Effector memory CD4-positive, alpha-beta T cell (primary cell): ENCODE measurements at places on chromosomes 6 and 20.

DNA sequence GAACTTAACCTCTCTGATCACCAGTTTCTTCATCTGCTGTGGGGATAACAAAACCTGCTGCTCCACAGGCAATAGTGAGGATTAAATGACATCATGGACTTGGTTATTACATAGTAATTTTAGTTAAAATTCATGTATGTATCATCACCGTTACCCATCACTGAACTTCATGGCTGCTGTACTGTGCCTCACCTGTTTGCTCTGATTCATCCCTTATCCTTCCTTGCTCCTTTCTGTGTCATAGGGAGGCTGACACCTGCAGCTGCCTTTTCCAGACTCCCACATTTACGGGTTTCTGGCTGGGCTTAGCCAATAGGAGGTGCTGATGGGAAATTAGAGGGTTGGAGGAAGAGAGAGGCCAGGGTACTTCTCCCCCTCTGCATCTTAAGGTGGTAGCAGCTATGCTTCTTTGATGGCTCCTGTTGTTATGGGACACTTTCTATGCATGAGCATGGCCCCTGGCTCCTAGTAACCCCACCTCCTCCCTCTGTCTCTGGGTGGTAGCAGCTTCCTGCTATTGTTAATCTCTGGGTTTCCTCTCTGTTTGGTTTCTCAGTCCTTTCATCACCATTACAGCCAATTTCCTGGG, 332.1 kb downstream of the DHX35 start:
- no peak for DNase-seq

DNA sequence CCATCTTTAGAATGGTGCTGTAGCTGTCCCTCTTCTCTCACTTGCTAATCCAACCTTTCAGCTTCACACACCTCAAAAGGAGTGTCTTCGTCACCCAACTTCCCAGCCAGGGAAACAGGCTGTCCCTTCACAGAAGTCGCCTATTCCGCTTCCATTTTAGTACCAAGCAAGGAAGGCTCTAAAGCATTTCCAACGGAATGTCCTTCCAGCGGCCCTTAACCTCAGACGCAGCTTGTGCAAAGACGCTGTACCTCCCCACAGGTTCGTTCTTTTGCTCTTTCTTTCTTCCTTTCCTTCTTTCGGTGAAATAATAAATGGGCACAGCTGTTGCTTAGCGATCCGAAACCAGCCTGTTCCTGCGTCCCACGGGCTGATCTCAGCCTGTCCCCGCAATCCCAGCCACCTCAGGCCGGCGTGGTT, 1.5 kb downstream of the PTPRT start:
- DNase-seq: no peak

GRCh38 chr6:165118736-165119135, 190.7 kb downstream of the C6orf118 start:
- DNase-seq: no peak

DNA sequence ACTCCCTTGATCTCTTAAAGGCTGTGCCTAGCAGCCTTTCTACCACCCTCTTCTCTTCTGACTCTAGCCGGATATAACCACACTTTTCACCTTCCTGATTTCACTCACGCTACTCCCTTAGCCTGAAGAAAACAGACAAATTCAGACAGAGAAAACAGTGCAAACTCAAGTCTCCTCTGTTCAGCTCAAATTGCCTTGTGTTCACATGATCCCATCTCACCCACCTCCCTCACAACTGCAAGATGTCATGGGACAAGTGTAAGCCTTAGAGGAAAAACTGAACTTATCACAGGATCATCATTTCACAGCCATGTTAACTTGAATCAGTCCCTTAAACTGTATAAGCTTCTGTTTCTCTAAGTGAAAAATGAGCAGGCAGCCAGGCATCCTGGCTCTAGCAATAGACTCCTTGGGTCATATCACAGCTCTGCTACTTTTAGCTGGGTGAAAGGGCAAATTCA, 66.5 kb upstream of the TENT5A start:
- DNase-seq: no peak

DNA sequence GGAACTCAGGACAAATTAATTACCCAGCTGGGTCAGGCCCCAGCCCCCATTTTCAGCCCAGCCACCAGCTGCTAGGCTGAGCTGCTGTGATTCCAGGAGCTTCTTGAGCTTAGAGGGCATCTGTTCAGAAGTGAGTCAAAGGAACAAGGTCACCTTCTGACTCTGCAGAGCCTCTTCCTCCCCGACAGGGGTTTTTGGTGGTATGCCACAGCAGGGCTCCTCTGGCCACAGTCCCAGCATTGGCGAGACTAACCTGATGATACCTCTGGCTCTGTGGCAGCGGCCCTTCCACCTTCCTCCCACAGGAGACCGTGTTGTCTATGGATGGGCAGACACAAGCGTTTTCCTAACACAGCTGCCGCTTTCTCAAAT, 39.7 kb downstream of the ZC3H12D start:
- DNase-seq: no peak

DNA sequence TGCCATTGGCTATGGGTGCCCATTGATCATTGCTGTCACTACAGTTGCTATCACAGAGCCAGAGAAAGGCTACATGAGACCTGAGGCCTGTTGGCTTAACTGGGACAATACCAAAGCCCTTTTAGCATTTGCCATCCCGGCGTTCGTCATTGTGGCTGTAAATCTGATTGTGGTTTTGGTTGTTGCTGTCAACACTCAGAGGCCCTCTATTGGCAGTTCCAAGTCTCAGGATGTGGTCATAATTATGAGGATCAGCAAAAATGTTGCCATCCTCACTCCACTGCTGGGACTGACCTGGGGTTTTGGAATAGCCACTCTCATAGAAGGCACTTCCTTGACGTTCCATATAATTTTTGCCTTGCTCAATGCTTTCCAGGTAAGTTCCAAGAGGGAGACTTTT, 16.4 kb downstream of the ADGRF4 start:
- no peak for DNase-seq

DNA sequence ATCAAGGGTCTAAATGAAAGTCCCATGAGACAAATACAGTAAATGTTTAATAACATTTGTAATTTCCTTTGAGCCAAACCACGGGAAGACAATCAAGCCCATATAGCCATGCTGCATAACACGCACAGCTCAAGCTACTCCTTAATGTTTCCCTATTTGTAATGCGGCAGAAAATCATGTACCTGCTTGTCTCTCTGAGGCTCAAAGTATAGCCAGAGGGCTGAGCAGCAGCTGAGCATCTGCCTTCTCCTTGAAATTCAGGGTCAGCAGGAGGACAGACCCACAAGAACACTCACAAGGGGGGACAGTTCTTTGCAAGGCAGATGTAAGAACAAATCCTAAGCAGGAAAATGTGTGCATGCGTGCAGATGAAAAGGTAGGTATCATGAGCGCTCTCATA, 45.8 kb upstream of the JARID2 start:
- DNase-seq: no peak

- no peak for DNase-seq
Observed at GRCh38 chr20:2984956-2985661, 58.3 kb upstream of the GNRH2 start.

DNA sequence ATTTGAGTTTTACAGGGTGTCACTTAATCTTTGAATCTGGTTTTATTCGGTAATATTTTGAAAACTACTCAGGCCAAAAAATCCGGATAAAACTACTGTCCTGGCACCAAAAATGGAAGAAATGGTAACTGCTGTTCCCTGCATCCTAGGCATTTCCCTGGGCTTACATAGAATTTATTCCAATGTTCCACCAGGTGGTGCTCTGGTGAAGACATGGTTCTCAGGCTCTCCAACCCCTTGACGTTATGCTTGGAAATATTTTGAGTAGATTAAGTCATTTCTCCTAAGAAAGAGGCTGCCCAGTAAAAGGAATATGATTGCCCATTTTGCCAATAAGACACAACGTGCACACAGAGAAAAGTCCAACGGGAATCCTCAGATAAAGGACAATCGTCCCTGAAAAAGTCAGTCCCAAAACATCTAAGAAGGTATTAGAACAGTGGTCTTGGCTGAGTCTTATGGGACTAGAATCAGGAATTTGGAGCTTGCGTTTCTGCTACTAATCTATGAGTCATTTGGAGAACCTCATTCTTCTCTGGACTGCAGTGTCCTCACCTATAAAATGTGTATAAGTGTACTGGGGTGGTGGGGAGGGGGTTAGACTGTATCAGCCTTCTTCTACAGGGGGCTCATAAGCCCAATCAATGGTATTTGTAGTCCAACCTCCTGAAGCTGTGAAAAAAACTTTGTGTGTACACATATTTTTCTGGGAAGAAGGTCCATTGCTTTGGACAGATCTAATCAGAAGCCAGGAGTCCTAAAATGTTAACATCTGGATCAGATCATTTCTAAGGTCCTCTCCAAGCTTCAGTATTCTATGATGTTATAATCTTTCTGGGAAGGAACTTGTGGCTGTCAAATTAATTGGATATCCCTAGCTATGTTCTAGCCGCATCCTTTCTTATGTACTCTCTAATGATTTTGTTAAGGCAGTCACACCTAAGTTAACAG, 131.0 kb upstream of the BMP2 start:
- no peak for DNase-seq

GRCh38 chr6:13327691-13328075, 654 bp downstream of the TBC1D7 start:
- no peak for DNase-seq
